ENCODE measurements at places on chromosomes 1 and 21.

DNA sequence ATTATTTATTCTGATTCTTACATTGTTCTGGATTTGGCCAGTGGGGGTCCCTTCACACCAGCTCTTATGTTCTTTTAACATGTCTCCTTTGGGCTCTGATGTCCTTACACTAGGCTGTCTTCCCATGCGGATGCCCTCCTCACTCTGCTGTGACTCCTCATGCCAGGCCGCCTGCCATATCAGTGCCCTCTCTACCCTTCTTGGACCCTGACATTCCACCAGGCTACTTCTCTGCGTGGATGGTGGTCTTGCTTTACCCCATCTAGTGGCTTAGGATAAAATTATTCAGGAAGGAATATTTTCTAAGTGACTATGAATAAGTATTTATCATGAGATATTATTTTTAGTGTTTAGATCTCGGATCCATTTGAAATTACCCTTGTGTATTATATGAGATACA is 21.2 kb downstream of the ATF6 start:
- DNase-seq = no peak

DNA sequence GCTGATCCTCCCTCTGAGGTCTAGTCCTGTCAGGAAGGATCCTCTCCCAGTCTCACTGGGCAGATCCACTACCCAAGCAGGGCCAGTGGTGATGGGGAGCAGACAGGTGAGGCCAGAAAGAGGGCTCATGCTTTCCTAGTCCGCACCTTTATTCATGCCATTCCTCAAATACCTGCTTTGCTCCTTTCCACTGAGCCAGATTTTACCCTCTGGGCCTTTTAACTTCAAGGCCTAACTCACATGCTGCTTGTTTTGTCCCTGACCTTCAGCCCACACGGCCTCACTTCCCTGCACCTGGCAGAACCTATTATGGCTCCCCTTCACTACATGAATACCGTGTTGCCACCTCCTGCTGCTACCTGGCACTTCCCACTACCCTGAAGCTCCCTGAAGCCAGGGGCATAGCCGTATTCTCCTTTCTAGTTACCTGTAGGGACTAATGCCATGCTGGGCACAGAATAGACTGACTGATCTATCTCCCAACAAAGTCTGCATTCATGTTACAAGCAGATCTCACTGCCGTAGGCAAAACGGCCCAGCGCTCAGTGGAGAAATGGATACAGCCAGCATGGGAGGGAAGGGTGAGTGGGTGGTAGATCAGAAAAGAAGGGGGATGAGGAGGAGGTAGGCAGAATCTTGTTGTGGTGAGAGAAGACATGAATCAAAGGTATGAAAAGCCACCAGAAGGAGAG is 36.1 kb upstream of the GOLT1A start:
- no peak for DNase-seq

DNA sequence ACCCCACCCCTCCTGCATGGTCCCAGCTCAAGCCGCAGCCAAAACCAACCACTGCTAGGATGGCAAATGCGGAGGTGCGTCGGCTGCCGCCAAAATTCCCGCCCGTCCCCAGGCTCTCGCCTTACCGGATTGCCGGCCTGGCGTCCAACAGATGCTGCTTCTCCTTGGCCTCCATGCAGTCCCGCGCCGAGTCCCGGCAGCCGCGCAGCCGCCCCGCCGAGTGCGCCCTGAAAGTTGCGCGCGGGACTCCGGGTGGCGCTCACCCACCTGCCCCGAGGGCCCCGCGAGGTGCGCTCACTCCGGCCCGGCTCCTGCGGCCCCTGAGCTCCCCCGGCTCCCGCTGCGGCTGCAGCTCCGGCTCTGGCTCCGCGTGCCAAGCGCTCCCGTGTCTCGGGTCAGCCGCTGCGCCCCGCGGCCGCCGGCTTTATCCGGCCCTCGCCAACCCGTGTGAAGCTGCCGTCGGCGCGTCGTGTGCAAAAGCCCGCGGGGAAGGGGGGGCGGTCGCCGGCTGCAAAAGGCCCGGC is at the start of gene SLC30A2:
Gene SLC30A2 (minus strand): TSS at position 397 of the 524 bp plus-strand sequence. CDS start 222 bp downstream, at position 175.
- DNase-seq = no peak

GRCh38 chr1:40197656-40198055 is 36.5 kb downstream of the RLF start:
- no peak for DNase-seq

GRCh38 chr21:14453339-14454015 is 70.5 kb upstream of the HSPA13 start:
- DNase-seq = no peak

- DNase-seq = no peak
These were observed 11.7 kb upstream of the METTL13 start for GRCh38 chr1:171769754-171770153.

GRCh38 chr1:41417335-41417682 is 56.1 kb downstream of the FOXO6 start:
- no peak for DNase-seq

DNA sequence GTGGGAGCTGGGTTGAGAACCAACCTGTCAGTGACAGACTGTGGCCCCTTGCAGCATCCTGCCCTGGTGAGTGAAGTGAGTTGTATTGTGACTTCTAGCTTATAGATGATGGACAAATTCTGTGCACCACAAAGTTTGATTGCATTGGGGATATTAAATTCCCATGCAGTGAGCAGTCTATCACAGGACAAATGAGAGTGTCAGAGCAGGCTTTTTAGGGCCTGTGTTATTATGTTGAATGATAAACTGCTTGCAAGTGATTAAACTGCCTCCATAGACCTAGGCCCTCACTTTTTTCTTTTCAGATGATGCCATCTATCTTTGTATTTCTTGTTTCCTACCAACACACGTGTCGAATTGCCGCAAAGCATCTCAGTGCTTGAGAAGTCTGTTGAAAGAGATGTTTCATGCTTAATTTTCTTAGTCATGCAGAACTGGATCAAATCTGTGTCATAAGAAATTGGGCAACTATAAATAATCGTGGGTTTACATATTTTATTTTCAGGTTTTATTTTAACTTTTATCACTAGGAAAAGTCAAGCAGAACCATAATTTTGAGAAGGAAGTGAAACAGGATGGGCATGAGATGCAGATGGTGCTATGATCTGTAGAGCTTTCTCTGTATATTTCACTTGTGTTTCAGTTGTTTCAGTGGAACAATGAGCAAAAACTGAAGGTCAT is 199.2 kb downstream of the S1PR1 start:
- no peak for DNase-seq

- DNase-seq = no peak
These were observed 61.0 kb upstream of the C8B start for GRCh38 chr1:57026624-57027354.

DNA sequence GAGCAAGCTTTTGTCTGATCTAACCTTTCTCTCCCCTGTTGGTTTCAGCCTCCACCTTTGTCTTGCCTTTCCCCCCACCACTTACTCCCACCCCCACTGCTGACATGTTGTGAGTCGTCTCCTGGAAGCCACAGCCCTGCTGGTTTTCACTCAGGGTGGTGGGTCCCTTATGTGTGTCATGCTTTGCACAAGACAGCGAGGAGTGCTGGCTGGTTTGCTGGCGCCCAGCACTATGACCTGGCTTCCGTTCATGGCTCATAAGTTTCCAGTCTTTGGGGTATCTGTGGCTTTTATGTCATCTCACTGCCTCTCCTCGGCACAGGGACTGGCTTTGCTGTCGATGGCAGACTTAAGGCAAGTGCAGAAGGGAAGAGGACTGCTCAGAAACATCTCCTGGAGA is 177.7 kb downstream of the KIF26B start:
- no peak for DNase-seq

DNA sequence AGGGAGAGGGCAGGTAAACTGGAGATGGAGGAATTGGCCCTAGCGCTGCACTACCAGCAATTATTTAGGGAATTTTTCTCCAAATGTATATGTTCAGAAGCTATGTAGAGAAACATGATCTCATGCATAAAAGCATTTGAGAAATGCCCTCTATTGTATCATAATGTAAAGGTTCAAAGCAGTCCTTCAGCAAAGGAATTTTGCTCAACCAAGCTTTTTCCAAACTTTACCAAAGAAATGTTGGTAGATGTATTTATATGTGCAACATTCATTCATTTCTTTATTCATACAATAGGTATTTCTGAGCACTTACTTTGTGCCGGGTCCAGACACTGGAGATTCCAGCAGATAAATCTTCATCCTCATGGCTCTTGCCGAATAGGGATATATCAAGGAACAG is 64.4 kb downstream of the XCL1 start:
- DNase-seq = no peak

DNA sequence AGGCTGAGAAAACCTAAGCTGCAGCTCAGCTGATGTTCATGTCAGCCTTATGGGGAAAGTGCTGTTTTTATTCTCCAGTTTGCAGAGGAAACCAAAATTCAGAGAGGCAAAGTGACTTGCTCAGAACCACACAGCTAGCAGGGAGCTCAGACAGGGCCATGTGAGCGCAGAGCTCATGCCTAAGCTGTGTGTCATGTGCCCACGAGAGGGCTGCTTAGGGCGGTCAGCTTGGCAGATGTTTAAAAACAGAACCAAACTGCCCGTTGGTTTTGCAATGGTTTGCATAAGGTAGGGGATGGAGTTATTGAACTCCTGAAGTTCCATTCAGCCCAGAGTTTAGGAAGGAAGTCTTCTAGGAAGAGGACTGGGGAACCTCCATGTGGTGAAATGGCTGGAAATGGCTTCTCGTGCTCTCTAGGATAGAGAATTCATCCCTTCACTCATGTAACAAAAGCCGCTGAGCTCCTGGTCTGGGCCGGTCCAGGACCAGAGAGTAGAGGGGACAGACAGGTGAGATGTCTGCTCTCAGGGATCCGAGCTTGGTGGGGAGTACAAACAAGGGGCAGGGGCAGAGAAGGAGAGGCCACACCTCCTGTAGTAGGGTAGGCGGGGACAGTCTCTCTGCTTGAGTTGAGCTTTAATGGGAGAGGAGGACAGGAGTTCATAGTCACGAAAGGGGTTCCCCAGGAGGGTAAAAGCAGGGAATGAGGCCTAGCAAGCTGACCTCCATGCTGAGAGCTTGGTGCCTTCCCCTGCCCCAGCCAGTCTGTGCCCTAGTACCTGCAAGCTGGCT is 46.9 kb downstream of the ARHGEF10L start:
- DNase-seq = no peak

All from activated CD4-positive, alpha-beta T cell treated with anti-CD3 and anti-CD28 coated beads, Interleukin-2, amount 50 U/mL, for 1 hour (primary cell).